ENCODE measurements at places on chromosomes 12 and 14.
A peak's percentile ranks its signal among the peaks of the same experiment; 100 is the strongest.

DNA sequence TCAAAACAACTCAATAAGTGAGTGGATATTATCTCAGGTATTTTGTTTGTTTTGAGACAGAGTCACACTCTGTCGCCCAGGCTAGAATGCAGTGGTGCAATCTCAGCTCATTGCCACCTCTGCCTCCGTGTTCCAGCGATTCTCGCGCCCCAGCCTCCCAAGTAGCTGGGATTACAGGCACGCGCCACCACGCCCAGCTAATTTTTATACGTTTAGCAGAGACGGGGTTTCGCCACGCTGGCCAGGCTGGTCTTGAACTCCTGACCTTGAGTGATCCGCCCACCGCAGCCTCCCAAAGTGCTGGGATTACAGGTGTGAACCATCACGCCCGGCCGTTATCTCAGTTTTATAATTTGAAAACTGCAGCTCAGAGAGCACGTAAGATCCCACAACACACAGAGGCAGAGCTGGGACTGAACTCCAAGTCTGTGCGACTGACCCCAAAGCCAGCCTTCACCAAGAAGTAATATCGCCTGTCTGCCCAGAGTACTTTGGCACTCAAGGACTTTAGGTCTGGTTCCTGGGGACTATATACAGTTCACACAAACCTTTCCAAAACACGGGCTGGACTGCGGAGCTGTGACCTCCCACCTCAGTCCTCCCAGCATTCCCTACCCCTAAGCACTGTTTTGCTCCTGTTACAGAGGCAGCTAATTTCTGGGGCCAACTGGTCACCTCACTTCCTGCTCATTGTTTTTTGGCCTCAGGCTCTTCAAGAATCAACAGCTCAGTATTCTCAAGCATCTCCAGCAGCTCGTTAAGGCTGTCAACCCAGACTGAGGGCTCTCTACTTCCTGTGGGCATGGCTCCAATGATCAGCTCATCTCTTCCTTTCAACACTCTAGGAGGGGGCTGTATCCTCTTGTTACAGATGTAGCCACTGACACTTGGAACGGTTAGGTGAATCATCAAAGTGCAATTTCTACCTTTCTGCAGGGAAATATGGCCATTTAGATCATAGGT, 22.5 kb downstream of the TESC start:
- peak; percentile 18 for DNase-seq

DNA sequence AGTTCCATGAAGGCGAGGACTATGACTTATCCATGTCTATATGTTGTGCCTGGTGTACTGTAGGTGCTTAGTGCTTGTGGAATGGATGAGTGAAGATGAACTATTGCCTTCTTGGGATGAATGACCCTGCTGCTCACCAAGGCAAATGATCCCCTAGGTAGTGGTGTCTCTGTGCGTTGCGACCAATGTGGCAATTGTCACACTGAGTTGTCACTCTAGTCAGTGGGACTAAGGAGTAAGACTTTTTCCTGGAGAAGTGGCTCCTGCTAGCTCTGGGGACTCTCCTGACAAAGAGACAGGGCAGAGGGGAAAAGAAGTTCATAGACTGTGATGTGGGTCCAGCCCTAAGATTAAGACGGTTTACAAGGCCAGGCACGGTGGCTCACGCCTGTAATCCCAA, 3.4 kb upstream of the ACVR1B start:
- DNase-seq = no peak

- no peak for DNase-seq
Measured at GRCh38 chr12:39205969-39206368, 237.0 kb downstream of the KIF21A start.

GRCh38 chr12:109999649-109999971, 380 bp downstream of the ANKRD13A start:
- no peak for DNase-seq

- no peak for DNase-seq
Measured at GRCh38 chr14:93859957-93860356, 67.2 kb upstream of the FAM181A start.

- DNase-seq = no peak
Measured at GRCh38 chr14:75578786-75579337, 442 bp downstream of the FLVCR2 start.

DNA sequence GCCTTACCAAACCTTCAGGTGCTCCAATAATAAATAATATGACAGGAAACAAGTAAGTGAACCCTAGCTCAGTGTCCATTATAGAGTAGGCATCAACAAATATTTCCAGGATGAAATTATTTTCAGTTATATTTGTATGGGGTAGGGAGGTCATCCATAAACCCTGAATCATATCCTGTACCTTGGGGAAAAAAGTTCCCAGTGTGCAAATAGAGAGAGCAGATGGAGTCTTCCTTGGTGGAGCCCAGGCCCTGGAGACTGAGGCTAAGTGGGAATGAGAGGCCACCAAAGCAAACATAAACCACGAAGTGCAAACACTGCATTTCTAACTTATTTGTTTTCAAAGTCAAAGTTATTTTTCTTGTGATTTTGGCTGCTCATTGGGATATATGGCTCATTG, 8.5 kb upstream of the ERP27 start:
- peak; percentile 32 for DNase-seq

- DNase-seq = no peak
Measured at GRCh38 chr12:57736741-57737466, 1.6 kb downstream of the AGAP2 start.

DNA sequence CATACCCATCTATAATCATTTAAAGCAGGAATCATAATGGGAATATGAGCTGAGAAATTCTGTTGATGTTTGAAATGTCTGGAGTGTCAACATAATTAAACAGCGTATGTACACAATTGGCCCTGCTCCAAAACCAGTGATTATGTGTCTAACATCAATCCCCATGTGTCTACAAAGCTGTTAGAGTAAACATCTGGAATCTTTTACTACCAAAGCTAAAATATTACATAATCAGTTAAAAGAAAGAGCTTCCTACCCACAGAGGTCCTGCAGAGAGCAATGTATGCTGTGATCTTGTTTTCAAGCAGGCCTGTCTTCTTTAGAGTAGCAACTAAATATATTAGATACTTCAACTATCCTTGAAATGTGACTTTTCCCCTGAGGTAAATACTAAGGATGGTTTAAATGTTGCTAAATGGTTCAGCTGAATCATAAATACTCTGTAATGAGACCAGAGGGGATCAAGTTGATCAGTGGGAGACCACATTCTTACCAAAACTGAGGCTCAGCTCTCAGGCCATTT, 74.3 kb downstream of the RASSF8 start:
- peak; percentile 23 for DNase-seq

- no peak for DNase-seq
Measured at GRCh38 chr12:52867642-52868041, 18.8 kb upstream of the KRT78 start.

GRCh38 chr12:76997011-76997780, 68.2 kb downstream of the E2F7 start:
- DNase-seq = no peak

GRCh38 chr14:68977180-68977717, 1.9 kb downstream of the ACTN1 start:
- no peak for DNase-seq

DNA sequence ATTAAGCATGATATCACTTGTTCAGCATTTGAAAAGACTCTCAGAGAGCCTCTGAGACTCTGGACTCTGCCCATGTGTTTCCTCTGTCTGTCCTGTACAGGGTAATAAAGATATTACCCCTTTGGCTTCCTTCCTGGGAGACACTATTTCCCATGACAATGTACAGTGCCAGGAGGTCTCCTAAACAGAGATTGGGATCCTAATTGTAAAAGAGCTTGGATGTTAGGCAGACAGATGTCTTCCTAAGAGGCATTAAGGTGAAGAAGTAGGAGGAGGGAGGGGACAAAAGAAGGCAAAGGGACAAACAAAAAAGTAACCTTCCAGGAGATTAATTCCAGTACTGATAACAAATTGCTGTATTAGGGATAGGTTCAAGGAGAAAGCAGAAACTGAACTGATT, 45.5 kb upstream of the NAV3 start:
- no peak for DNase-seq

DNA sequence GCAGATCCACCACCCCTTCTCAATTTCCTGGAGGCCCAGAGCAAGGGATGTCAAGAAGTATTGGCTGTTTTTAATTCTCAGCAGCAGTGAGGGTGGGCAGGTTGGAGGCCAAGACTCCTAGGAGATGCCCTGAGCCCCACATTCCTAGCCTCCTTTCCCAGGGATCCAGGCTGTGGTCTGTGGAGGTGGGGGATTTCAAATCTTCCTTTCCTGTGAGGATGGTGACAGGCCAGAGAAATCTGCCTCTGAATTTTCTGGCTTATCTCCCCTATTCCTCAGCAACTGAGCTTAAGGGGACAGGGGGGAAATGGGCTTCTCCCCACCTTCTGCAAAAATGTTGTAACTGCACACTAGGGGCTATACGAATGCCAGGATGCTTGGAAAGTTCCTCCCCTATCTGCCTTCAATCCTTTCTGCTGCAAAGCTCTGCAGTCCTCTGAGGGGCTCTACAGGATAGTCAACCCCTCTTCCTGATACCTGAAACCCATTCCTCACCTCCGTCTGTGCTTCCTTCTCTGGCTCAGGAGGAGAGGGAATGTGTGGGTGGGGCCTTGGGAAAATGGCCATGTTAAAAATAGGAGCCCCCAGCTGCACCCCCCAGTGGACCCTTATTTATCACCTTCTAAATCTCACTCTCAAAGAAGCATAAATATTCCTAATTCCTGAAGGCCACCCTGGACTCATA, 6.6 kb downstream of the GPR84 start:
- no peak for DNase-seq

DNA sequence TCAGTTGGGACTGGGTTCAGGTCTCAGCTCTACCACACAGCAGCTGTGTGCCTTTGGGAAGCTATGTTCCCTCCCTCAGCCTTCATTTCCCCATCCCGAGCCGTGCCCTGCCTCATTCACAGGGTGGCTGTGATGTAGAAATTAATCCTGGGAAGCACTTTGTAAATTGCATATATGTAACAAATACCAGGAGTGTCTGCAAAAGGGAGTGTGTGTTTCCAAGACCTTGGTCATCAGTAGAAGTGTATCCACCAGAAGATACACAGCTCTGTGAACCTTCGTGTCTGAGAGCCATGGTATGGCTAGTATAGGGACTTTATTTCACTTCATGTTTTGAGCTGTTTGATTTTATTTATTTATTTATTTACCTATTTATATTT, 26.1 kb downstream of the ALDH2 start:
- no peak for DNase-seq

GRCh38 chr12:79444089-79444488, 246.7 kb downstream of the PAWR start:
- peak; percentile 43 for DNase-seq

DNA sequence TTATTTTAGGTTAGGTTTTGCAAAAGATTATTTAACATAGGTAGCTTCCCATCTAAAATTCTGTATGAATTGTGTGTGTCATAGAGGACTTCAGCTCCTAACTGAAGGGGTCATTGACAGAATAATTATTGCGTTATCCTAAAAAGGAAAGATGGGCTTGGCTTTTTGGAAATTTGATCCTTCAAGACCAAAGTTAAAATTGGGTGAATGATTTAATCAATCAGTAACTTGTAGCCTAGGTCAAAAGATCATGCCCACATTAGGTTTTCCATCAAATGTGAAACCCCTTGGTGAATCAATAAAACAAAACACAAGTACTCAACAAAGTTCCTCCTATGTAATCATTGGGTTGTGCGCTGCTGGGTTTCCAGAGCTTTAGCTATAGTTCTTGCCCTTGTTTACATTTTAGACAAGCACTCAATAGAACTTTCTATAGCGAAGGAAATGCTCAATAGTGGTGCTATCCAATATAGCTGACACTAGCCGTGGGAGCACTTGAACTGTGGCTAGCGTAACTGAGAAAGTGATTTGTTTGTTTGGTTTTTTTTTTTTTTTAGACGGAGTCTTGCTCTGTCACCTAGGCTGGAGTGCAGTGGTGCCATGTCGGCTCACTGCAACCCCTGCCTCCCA, 37.6 kb upstream of the ARHGAP5 start:
- DNase-seq = no peak

GRCh38 chr12:30567082-30567481, 128.6 kb downstream of the IPO8 start:
- no peak for DNase-seq

DNA sequence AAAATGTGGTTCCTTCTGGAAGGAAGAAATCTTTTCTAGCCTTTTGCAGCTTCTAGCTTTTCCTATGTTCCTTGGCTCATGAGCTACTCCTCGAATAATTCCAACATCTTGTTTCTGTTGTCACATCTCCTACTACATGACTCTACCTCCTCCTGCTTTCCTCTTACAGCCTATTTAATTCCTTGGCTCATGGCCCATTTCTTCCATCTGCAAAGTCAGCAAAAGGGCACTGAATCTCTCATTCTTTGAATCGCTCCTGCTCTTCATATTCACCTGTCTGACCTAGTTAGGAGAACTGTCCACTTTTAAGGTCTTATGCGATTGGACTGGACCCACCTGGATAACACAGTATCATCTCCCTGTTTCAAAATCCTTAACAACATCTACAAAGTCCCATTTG, 15.8 kb downstream of the PRKD1 start:
- DNase-seq = no peak

GRCh38 chr14:91269076-91269991, 24.8 kb upstream of the GPR68 start:
- no peak for DNase-seq

DNA sequence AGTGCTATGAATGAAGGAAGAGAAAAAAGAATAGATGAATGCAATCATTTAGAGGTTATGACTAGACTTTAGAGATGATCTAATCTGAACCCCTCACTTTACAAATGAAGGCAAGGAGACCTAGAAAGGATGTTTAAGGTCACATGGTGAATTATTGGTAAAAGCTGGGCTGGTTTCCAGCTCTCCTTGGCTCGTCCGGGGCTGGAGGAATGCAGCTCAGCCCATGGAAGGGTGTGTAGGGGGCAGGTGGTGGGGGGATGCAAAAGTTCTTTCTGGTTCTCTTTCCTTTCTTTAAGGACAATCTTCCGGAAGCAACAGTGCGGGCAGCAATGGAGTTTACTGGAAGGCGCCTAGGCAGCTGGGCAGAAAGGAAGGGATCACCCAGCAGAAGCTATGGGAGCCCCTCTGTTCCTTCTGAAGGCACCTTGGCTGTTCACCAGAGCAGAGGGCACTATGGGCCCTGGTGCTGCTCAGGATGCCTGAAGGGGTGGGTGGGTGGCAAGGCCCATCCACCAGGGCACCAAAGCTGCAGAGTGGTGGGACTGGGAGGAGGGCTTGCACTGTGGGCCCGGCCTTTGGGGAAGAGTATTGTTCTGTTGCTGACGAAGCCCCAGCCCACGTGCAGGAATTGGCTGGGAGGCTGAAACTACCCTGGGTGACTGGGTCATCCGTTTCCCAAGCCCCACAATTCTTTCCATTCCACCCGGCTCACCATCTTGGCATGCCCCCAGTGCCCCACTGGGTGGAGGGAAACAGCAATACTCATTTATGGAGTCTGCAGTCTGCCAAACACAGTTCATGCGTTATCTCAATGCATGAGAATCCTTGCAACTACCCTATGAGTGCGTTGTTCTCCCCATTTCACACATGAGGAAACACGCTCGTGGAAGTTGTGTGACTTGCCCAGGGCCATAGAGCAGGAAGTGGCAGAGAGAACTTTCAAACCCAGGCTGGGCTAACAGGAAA, 78.2 kb downstream of the IRF2BPL start:
- peak; percentile 67 for DNase-seq

GRCh38 chr12:112061137-112061536, 47.4 kb downstream of the NAA25 start:
- no peak for DNase-seq

GRCh38 chr14:34865889-34866574, 9.1 kb downstream of the BAZ1A start:
- no peak for DNase-seq

Data from EL (cell line).